ENCODE measurements at places on chromosomes 7 and 10.

- DNase-seq: no peak
Measured at GRCh38 chr7:148437043-148437442, 153.5 kb upstream of the C7orf33 start.

DNA sequence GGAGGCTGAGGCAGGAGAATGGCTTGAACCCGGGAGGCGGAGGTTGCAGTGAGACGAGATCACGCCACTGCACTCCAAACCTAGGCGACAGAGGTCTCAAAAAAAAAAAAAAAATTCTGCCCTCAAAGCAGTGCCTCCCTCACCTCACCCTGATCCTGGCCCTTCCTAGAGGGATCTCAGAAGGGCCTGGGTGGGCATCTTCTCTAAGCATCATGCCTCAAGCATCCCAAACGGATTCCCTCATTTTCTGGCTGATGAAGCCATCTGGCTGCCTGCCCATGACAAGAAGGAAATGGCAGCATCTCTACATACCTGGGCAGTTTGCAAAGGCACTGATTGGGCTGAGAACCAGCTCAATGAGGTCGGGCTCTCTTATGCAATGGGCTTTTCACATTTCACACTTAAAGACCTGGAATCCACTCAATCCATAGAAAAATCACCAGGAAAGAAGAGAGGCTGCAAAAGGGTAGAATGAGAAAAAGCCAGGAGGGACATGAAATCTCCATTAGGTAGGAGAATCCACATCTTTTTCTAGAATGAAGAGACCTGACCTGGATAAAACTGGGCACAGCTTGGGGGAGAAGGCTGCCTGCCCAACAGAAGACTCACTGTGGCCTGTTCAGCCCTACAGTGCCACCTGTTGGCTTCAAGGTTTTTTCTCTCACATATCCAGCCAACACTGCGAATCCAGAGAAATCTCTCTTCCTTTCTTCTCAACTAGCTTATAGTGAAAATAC lies 48.1 kb downstream of the PDLIM1 start:
- DNase-seq: no peak

- DNase-seq: no peak
Measured at GRCh38 chr7:26182706-26183105, 17.8 kb downstream of the HNRNPA2B1 start.

- no peak for DNase-seq
Measured at GRCh38 chr10:34113504-34114225, 701.4 kb downstream of the PARD3 start.

DNA sequence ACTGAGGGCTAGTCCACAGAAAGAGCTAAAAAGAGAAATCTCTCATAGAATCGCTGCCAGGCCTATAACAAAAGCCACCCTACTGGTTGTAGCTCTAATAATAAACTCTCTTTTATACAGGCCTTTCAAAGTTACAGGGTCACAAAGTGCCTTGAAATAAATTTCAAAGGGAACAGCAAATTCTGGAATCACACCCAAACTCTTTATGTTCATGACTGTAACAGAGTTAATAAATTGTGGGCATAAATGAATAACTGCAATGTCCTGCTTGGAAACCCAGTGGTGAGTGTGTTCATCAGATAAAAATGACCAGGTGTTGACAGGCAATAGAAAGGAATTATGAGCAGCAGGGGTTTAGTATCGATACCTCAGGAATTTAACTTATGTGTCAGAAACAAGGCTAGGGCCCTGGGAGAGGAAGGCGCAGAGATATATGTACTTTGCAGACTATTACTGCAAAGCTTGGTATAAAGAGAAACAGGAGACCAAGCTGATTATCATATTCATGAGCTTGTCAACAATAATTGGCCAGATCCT lies 9.3 kb downstream of the CDC14C start:
- DNase-seq: no peak
